ENCODE measurements at places on chromosomes 6 and 20.

DNA sequence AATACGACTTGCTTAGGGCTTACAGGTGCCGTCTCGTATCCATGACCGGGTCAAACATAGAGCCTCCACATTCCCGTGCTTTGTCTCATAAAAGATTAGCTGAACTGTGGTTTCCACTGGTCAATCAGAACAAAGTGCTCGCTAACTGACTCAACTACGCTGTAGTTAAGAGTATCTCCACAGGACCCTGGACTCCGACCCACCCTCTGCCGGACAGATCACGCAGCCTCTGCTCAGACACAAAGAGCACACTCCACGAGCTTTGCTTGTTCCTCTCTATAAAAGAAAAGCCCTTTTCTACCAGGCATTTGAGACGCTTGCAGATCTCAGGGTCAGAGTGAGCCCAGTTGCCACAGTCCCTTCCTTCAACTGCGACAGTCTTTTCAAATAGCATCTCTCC, 298.7 kb upstream of the CDH4 start:
- no peak for DNase-seq

DNA sequence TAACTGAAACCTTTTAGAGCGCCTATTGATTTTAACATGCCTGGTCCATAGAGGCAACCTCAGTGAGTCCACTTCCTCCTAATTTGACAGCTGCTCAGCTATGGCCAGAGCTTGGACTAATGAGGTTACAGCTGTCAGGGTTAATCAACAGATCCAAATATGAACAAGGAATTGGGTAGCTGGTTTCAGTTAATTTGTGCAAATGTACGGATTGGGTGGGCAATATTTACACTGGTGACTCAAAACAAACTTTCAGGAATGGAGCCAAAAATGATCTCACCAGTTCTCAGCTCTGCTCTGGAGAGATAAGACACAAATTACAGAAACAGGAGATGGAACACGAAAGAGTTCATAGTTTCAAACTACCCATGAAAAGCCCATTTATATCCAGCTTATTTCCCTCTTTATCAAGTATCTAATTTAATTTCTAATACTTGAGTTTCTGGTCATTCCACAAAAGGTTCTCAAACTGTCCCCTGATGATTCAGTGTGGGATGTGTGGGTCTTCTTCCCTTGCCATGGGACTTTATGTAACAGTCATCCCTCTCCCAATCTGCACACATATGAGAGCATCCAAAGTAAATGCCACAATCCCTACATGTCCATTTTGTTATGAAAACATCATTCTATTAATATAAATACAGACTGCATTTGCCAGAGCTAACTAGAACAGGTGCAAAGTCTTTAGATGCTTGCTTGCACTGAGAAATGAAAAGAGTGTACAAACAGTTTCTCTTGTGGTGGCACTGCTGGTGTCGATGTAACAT, 149.9 kb downstream of the RPS12 start:
- peak; percentile 93 for DNase-seq

- DNase-seq: no peak
Observed at GRCh38 chr20:63854766-63855362, 6.4 kb upstream of the ABHD16B start.

- DNase-seq: no peak
Observed at GRCh38 chr6:161139766-161140553, 133.9 kb downstream of the AGPAT4 start.

GRCh38 chr20:35600993-35601973, 14.3 kb upstream of the SPAG4 start:
- DNase-seq: peak; percentile 76

GRCh38 chr6:14946753-14947152, 299.1 kb upstream of the JARID2 start:
- DNase-seq: no peak

- DNase-seq: no peak
Observed at GRCh38 chr6:31607317-31607716, 7.7 kb upstream of the AIF1 start.

DNA sequence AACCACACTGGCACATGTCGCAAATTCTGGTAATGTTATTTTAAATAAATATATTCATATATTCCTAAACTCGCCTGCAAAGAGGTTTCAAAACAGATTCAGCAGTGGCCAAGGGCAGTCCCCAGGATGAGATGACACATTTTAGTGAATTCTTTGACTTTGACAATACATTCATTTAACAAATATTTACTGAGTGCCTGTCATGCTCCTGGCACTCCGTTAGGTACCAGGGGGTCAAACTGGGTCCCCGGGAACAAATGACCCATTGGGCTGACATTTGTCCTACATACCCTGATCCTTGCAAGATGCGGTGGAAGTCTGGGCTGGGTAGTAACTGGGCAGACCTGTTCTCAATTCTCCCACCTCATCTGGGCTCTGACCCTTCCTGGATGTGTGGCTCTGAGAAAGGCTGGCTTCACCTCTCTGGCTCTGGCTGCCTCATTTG, 74.9 kb downstream of the FYN start:
- DNase-seq: no peak

DNA sequence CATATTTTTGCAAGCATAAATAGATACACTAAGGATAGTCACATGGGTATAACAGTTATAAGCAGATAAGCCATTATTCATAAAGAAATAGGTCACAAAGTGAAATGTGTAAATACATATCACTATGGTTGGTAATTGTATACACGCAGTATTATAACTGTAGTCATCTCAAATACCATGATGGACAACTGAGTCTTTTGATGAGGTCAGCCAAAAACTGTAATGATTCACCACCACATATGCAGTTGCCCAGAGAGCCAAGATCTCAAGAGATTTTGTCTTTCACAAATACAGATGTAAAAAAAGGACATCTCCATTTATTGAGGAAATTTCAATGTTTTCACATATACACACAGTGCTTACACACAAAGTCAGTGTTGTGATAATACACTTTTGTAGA, 28.3 kb downstream of the ZNF292 start:
- DNase-seq: no peak

- no peak for DNase-seq
Observed at GRCh38 chr6:10850728-10851127, 12.4 kb upstream of the MAK start.

- DNase-seq: no peak
Observed at GRCh38 chr6:19083801-19084200, 696.7 kb downstream of the RNF144B start.

- no peak for DNase-seq
Observed at GRCh38 chr20:44208165-44208564, 2.4 kb downstream of the OSER1 start.

GRCh38 chr20:61055180-61056010, 196.7 kb upstream of the CDH4 start:
- no peak for DNase-seq

DNA sequence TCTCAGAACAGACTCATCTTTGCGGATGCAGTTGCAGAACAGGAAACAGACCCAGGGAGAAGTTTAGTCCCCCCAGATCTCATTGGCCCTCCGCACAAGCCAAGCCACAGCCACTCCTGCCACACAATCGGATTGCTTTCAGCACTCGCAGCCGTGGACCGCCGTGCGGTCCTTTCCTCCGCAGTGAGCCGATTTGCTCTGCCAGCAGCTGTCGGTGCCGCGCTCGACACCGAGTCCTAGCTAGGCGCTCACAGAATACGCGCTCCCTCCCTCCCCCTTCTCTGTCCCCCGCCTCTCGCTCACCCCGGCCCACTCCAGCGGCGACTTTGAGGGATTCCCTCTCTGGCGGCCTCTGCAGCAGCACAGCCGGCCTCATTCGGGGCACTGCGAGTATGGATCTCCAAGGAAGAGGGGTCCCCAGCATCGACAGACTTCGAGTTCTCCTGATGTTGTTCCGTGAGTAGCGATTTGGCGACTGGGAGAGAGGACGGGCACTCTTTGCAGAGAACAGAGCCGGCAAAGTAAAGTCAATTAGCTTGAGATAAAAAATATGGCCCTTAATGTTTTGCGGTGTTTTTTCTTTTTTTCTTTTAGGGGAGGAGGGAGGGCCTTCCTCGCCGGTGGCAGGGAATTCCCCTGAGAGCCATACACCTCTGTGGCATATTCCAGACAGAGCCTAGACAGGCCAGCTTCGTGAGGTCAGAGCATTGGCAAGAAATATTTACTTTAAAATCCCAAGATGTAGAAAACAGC, at the start of gene LAMP5:
Gene LAMP5, plus strand, starts transcription at position 130 of the 753 bp plus-strand sequence. Its CDS starts 263 bp downstream, at position 393.
- peak; percentile 64 for DNase-seq

DNA sequence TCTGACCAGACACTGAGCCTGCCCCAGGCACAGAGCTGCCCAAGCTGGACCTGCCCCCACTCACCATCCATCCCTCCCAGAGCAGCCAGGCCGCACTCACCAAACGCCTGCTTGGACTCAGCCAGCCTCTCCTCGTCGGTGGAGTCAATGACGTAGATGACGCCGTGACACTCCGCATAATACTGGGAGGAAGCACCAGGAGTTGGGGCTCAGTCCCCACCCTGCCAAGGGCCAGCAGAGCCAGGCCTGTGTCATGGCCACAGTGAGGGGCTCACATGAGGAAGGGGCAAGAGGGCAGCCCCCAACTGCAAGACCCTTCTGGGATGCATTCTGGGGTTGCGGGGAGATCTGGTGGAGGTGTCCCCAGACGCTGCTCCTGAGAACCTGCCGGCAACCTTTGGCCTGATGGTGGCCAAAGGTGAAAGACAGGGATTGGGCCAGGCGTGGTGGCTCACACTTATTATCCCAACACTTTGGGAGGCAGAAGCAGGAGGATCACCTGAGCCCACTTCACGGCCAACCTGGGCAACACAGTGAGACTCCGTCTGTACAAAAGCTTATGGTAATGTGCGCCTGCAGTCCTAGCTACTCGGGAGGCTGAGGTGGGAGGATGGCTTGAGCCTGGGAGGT, 5.6 kb downstream of the ARFRP1 start:
- DNase-seq: peak; percentile 21

GRCh38 chr6:165106261-165106660, 203.1 kb downstream of the C6orf118 start:
- no peak for DNase-seq

- DNase-seq: no peak
Observed at GRCh38 chr6:27176096-27176495, 71.4 kb upstream of the PRSS16 start.

- DNase-seq: no peak
Observed at GRCh38 chr20:51864967-51865366, 62.6 kb upstream of the SALL4 start.

GRCh38 chr6:13091192-13091591, 237.1 kb downstream of the TBC1D7 start:
- no peak for DNase-seq

- no peak for DNase-seq
Observed at GRCh38 chr6:107642861-107643328, 153.0 kb downstream of the SOBP start.

GRCh38 chr20:35660122-35660937, 4.4 kb downstream of the CPNE1 start:
- DNase-seq: no peak

DNA sequence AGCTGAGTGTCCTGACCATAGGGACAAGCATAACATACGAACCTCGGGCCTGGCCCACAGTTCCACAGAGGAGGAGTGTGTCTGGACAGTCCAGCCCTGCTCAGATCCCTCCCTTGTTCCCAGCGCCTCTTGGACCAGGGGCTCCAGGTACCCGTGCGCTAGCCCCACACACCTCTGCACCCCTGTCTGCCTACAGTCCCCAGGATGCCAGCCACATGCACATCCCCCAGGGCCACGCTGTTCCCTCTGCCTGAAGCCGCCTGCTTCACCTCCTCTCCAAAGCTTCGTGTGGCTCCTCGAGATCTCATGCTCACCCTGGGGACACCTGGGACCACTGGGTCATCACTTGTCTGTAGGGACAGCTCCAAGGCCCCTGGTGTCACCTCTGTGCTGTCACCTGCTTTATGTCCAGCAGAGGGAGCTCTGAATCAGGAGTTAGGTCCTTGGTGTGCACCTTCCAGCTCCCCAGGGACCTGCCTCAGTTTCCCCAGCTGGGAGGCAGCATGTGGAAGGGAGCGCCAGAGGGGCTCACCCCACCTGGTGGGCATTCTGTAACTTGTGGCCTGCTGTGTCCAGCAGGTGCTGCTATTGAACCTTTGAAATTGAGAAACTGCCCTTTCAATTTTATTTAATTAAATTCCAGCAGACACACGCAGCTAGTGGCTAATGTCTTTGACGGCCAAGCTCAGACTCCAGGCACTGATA, 7.3 kb upstream of the YTHDF1 start:
- DNase-seq: peak; percentile 79

DNA sequence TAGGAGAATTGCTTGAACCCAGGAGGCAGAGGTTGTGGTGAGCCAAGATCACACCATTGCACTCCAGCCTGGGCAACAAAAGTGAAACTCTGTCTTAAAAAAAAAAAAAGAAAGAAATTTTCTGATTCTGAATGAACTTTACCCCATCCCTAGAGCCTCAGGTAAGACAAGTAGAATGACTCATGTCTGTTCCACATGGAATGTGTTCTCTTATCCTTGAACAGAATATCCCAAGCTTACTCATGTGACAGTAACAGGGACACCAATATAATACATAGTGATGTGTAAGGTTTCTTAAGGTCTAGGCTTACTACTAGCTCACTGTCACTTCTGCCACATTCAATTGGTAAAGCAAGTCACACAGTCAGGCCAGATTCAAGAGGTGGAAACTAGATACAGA, 219.6 kb upstream of the BTBD3 start:
- DNase-seq: no peak

- peak; percentile 25 for DNase-seq
Observed at GRCh38 chr6:15922510-15923250, 206.2 kb upstream of the MYLIP start.

- no peak for DNase-seq
Observed at GRCh38 chr20:49286689-49287551, 9.1 kb upstream of the ZNFX1 start.

GRCh38 chr6:84466511-84466910, 239.1 kb upstream of the CEP162 start:
- no peak for DNase-seq

DNA sequence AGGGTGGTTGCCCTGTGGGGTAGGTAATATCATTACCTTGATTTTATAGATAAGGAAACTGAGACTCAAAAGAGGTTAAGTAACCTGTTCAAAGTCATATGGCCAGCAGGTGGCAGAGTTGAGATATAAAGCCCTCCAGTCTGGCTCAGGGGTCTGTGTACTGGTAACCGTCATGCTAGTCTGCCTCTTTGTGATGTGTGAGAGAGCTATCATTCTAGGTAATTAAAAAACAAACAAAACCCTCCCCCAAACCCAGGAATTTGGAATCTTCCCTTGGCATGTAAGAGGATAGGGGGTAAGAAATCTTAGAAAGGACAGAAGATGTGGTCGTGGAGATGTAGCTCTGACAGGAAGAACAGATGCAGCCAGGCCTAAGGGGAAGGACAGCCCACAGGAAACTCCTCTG, 206.0 kb downstream of the CDC5L start:
- DNase-seq: peak; percentile 88

- no peak for DNase-seq
Observed at GRCh38 chr6:28449056-28449455, 5.8 kb upstream of the ZSCAN23 start.

- no peak for DNase-seq
Observed at GRCh38 chr6:35368038-35368887, 25.9 kb downstream of the PPARD start.
